ENCODE measurements at places on chromosomes 7 and 10. TPM values are rescaled to one million over a fixed set of nuclear protein-coding genes. Genes with fewer than 3 reads are reported as not detected.

Gene TRIM56
- polyA plus RNA-seq = 8.8 TPM

Gene CABCOCO1
- polyA plus RNA-seq = 1.2 TPM

Gene FAM25C
- polyA plus RNA-seq = not detected

Gene GJD4
- not detected for polyA plus RNA-seq

Gene EMX2
- 13.2 TPM for polyA plus RNA-seq

Gene MYH16
- not detected for polyA plus RNA-seq

Gene PSTK
- polyA plus RNA-seq = 7.1 TPM

Gene USP54
- 4.0 TPM for polyA plus RNA-seq

Gene PDK4
- polyA plus RNA-seq = 1.2 TPM

Gene AGR2
- polyA plus RNA-seq = not detected

Gene LRRTM3
- polyA plus RNA-seq = not detected

Gene TMEM236
- polyA plus RNA-seq = not detected

Gene UBE2D4
- polyA plus RNA-seq = 20.5 TPM

Gene BMPR1A
- polyA plus RNA-seq = 16.5 TPM

Gene HOXA9
- 28.3 TPM for polyA plus RNA-seq

Gene PPP1R3A
- polyA plus RNA-seq = not detected

Gene GPRIN2
- polyA plus RNA-seq = not detected

Gene CRPPA
- 1.8 TPM for polyA plus RNA-seq

Gene UBN2
- polyA plus RNA-seq = 1.2 TPM

Gene CDH23
- polyA plus RNA-seq = 0.08 TPM

Gene CPA2
- polyA plus RNA-seq = not detected

Gene MYO1G
- polyA plus RNA-seq = 0.14 TPM

Gene LIPJ
- polyA plus RNA-seq = 0.18 TPM

Gene SLC18A2
- 1.2 TPM for polyA plus RNA-seq

Gene MRLN
- polyA plus RNA-seq = not detected

Gene TCF7L2
- 18.2 TPM for polyA plus RNA-seq

Gene ZNF239
- polyA plus RNA-seq = 5.7 TPM

Gene RPEL1
- not detected for polyA plus RNA-seq

Gene LIPF
- polyA plus RNA-seq = not detected

Gene EDRF1
- 10.2 TPM for polyA plus RNA-seq

Gene CYP3A5
- 0.33 TPM for polyA plus RNA-seq

Gene FEZF1
- polyA plus RNA-seq = not detected

Gene GIMAP6
- not detected for polyA plus RNA-seq

Gene INSYN2A
- 0.54 TPM for polyA plus RNA-seq

Gene HMX2
- not detected for polyA plus RNA-seq

Gene LMOD2
- not detected for polyA plus RNA-seq

Gene PSMG3
- polyA plus RNA-seq = 58.1 TPM

Gene ITIH5
- polyA plus RNA-seq = not detected

Gene PCLO
- polyA plus RNA-seq = 0.04 TPM

Measured in GM23248 (cell line).